Stimulated activated CD4-positive, alpha-beta T cell treated with anti-CD3 and anti-CD28 coated beads, Interleukin-4, amount 100 ng/mL, for 1 hour (primary cell): ENCODE measurements at places on chromosomes 12 and 14.
A peak's percentile ranks its signal among the peaks of the same experiment; 100 is the strongest.

DNA sequence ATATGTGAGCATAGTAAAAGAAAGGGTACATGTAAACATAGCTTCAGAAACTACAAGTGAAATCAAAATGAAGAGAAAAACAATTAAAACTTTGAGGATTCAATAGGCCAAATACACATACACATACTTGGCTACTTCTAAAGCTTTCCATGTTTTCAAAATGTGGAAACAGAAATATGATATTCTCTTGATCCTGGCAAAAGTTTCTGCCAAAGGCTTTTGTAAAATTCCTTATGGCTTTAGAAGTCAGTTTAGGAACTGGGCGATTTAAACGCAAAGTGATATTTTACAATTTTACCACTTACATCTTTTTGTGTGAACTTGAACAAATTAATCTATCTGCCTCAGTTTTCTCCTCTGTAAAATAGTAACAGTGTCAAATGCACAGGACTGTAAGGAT, 756.4 kb downstream of the C12orf50 start:
- no peak for DNase-seq

DNA sequence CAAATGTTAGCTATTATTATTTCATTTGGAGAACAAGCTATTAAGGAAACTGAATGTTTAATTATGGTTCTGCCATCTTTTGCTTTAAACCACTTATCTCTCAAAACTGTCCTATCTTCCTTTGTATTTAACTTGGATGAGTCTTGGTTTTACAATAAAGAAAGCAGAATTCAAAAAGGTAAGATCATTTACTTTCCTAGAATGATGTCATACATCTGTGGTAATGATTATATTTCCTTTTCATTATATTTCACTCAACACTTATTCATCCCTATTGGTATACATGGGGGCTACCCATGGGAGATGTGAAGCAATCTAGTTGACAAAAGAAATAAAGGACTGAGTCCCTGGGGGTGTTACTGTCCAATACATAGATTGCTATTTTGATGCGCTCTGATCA, 456.7 kb downstream of the ZFP36L1 start:
- DNase-seq, result no peak

- DNase-seq, result peak; percentile 11
Observed at GRCh38 chr14:65949711-65950516, 536.3 kb upstream of the CCDC196 start.

DNA sequence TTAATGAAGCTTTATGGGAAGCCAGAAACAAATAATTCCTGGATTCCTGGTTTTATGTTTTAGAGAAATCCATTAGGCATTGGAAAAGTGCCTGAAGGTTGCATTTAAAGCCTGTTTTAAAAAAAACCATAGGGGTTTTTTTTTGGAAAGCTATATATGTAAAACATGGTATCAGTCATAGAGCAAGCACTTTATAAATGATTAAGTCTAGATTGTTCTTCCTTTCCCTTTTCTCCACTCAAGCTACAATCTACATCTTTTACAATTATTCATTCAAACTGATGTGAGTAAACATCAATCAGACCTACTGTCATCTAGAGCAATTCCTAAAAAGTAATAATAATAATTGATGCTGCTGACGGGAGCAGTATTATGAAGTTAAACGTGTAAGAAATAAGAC, 500.7 kb downstream of the TMEM117 start:
- no peak for DNase-seq

GRCh38 chr12:27549801-27550652, 26.0 kb downstream of the PPFIBP1 start:
- DNase-seq, result no peak

- DNase-seq, result no peak
Observed at GRCh38 chr12:75976113-75976512, 55.5 kb downstream of the PHLDA1 start.

DNA sequence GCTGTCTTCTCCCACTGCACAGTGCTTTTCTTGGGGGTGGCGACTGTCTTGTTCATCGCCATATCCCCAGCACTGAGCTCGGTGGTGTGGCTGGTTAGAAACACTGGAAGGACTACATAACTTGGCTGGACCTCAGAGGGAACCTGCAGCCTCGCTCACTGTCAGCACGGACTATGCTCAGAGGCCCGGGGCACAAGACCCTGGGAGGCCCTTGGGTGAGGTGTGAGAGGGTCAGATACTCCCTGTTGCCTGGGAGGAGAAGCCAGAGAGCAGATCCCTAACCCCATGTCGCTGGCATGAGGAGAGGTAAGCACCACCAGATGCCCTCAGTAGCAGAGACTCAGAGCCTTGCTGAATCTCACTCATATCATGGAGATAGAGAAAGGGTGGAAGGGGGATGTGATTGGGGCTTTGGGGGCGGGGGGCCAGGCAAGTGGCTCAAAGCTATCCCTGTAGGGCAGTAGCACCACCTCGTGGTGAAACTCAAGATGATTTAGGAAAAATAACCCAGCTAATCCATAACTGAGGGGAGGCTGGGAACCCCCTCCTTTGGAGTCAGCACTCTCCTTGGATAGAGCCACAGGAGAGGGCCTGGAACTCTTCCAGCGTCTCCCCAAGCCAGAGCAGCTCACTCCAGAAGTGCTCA, 18.7 kb upstream of the HDAC7 start:
- no peak for DNase-seq

DNA sequence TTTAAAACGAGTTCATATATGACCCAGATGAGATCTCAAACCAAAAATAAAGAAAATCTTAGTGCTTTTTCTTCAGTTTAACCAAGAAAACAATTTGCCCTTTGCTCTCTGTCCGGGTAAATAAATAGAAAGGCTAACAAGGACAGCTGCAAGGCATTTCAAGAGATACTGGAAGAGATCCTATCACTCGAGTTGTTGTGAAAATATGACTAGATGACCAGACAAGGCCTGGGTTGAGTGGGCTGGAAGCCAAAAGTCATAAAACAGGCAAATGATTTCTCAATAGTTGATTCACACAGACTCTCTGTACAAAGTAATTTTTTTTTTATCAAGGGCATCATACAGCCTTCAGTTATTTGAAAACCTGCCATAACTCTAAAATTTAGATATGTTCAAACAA, 55.9 kb upstream of the AVPR1A start:
- no peak for DNase-seq

GRCh38 chr14:102171173-102172020, 31.7 kb downstream of the WDR20 start:
- no peak for DNase-seq

DNA sequence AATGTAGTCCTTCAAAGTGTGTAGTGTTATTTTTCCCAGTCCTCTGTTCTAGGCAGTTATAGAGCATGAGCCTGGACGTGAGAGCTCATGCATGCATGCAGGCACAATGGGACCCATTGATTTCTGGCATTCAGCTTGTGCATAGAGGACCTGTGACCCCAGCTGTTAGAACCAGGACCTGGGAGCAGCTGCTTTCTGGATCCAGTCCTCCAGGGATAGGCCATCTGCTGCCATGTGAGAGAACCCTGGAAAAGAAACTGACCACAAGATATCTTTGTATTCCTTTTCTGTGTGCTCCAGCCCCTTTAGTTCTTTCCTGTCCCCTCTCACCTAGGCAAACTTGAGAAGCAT, 76.9 kb downstream of the SUSD6 start:
- no peak for DNase-seq

GRCh38 chr12:130214686-130215395, 52.6 kb downstream of the FZD10 start:
- no peak for DNase-seq
